Natural killer cell (primary cell): ENCODE measurements at places on chromosomes 12 and 14.

DNA sequence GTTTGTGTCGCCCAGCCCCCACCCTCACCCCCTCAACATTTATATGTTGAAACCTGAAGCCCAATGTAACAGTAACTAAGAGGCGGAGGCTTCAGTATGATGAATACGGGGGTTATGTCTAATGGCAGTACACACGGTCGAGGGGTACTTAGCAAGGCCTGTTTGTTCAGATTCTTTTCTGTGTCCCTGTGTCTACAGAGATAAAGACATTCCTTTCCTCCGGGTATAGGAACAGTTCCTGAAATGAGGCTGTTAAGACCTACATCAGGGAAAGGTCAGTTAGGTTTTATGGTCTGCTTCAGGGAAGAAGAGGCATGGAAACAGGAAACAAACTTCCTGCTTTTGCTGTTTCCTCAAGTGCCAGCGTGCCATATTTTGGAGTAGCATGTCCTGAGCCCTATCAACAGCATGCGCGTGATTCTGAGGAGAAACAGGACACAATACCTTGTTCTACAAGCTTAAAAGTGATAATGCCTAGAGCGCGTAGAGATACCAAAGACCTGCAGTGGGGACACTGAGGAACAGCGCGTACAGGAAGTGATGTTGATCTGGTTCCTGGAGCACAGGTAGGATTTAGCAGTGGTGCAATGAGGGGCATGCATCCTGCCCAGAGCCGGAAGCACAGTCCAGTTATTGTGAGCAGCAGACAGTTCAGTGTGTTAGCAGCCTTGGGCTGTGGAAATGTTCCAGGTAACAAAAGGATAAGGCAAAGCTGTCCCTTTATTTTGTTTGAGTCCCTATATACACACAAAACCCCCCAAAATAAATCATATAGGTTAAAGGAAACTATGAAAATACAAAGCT, 47.2 kb downstream of the FGD4 start:
- no peak overlapping the region for H3K27ac ChIP-seq
- H3K4me1 ChIP-seq, result no peaks in the 10 kb centered on the region
- no peaks in the 10 kb centered on the region for H3K27me3 ChIP-seq
- H3K4me3 ChIP-seq, result no peak overlapping the region

DNA sequence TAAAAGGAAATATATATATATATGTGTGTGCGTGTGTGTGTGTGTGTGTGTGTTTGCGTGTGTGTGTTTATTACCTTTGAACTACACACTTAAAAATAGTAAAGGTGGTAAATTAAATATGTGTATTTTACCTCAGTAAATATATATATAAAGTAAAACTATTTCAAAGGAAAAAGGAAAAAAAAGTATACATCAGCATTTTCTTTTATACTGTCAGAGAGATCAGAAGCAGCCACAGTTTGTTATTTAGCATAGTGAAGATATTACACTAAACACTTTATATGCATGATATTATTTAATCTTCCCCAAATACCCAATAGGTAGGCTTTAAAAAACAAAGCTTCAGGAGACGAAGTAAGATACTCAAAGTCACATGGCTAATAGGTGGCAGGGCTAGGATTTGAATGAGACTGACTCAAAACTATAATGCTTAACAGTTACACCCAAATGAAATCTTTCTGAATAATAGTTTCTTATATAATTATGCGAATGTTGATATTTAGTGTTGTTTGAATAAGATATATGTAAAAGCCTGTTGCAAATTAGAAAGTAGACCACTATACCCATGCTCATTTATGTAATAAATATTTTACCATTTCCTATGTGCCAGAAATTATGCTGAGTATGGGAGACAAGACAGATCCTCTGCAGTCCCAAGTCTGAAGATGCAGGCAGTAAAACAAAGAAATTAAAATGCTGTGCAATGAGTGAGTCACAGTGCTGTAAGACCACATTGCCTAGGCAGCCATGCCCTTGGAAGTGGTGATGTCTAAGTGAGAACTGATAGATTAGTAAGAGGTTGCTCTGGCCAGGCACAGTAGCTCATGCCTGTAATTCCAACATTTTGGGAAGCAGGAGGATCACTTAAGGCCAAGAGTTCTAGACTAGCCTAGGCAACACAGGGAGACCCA, 66.1 kb downstream of the PDZRN4 start:
- DNase-seq, result no peak
- no peak overlapping the region for H3K27ac ChIP-seq
- no peaks in the 10 kb centered on the region for H3K36me3 ChIP-seq
- no peaks in the 10 kb centered on the region for H3K27me3 ChIP-seq
- H3K4me3 ChIP-seq, result no peak overlapping the region

DNA sequence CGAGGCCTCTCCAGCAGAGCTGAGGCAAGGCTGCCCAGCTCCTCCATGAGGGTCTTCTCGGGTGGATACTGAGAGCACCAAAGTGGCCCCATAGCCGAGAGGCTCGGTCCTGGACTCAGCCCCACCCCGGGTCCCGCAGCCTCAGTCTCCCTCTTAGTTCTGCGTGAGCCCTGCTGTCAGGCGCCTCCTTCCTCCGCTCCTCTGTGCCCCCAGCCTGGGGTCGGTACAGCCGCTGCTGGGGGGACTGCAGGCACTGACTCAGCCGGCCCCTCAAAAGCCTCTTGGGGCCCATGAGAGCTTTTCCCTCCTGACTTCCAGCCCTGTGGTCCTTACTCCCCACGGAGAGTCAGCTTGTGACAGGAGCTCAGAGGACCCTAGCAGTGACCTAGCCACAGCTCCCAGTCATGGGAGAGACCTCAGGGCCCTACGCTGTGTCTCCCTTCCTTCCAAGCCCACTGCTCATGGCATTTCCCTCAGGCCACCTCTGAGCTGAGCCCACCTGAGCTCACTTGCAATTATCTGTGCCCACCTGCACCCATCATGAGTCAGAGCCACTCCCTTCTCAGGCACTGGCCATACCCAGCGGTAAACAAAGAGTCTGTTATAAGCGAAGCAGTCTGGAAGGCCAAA, 295.0 kb upstream of the RTL1 start:
- no peak overlapping the region for H3K4me3 ChIP-seq
- peak; percentile 1 for DNase-seq
- no peak overlapping the region for H3K27ac ChIP-seq
- no peaks in the 10 kb centered on the region for H3K36me3 ChIP-seq
- H3K27me3 ChIP-seq, result no peaks in the 10 kb centered on the region

DNA sequence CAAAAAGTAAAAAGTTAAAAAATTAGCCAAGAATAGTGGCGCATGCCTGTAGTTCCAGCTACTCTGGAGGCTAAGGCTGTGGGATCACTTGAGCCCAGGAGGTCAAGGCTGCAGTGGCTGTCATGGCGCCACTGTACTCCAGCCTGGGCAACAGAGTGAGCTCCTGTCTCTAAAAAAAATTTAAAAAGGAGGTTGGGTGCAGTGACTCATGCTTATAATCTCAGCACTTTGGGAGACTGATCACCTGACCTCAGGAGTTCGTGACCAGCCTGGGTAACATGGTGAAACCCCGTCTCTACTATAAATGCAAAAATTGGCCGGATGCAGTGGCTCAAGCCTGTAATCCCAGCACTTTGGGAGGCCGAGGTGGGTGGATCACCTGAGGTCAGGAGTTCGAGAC, 8.2 kb upstream of the YLPM1 start:
- H3K4me1 ChIP-seq, result no peaks in the 10 kb centered on the region
- H3K27ac ChIP-seq, result no peak overlapping the region
- H3K4me3 ChIP-seq, result no peak overlapping the region
- H3K27me3 ChIP-seq, result no peaks in the 10 kb centered on the region

DNA sequence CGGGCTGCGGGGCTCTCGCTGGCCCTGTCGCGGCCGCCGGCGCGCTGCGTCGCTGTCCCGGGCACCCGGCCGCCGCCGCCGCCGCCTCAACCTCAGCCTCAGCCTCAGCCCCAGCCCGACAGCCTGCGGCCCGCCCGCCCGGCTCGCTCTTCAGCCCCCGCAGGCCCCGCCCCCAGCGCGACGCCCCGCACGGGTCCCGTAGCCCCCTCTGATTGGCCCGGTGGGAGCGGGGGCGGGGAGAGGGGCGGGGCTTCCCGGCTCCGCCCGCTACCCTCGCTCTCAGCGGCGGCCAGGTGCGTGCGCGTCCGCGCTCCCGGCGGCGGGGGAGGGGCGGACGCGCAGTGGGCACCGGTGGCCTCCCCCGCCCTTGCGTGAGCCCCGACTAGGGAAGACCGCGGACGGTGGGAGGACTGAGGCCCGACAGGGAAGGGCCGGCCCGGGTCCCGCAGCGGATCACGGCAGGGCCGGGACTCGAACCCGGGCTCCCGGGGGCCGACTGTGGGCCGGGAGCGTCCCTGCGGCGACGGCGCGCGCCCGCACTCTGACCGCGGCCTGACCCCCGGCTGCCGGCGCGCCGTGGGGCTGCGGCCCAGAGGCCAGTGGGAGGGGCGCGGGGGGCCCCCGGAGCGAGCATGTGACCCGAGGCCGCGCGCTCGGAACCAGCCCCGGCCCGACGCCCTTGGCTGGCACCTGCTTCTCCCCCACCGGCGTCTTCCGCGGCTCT, at the start of gene PPP1R13B:
TSS of gene PPP1R13B (minus strand) at position 125 of the 724 bp plus-strand sequence. CDS start 268 bp downstream, outside the sequence.
- no peak within 1 kb of the TSS for H3K27ac ChIP-seq
- H3K36me3 ChIP-seq, result no peaks in the 10 kb centered on the region
- peaks cover 11% of the 10 kb centered on the region for H3K4me1 ChIP-seq
- peak; percentile 92 for DNase-seq
- no peaks in the 10 kb centered on the region for H3K27me3 ChIP-seq

- no peak overlapping the region for H3K4me3 ChIP-seq
- H3K27ac ChIP-seq, result no peak overlapping the region
- H3K36me3 ChIP-seq, result no peaks in the 10 kb centered on the region
- no peak for DNase-seq
- no peaks in the 10 kb centered on the region for H3K4me1 ChIP-seq
- H3K27me3 ChIP-seq, result no peaks in the 10 kb centered on the region
Observed at GRCh38 chr14:33062881-33063280, 124.2 kb downstream of the NPAS3 start.

DNA sequence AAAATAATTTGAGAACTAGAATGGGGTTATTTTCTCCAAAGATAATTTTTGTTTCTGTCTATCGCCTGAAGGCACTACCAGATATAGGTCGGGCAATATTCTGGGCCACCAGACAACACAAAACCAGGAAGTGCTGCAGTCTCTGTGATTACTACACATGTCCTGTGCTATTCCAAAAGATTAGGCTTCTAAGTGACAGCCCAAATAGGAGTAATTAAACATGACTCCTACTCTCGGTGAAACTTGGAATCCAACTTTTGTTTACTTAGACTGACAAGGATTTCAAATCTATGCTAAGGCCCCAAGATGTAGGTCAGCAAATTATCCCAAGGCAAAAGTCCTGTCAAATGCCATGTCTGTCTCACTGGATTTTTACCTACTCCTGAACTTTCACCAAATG, 157.6 kb upstream of the LRFN5 start:
- no peaks in the 10 kb centered on the region for H3K27me3 ChIP-seq
- no peak overlapping the region for H3K27ac ChIP-seq
- H3K4me1 ChIP-seq, result no peaks in the 10 kb centered on the region
- no peaks in the 10 kb centered on the region for H3K36me3 ChIP-seq
- no peak overlapping the region for H3K4me3 ChIP-seq
- no peak for DNase-seq

DNA sequence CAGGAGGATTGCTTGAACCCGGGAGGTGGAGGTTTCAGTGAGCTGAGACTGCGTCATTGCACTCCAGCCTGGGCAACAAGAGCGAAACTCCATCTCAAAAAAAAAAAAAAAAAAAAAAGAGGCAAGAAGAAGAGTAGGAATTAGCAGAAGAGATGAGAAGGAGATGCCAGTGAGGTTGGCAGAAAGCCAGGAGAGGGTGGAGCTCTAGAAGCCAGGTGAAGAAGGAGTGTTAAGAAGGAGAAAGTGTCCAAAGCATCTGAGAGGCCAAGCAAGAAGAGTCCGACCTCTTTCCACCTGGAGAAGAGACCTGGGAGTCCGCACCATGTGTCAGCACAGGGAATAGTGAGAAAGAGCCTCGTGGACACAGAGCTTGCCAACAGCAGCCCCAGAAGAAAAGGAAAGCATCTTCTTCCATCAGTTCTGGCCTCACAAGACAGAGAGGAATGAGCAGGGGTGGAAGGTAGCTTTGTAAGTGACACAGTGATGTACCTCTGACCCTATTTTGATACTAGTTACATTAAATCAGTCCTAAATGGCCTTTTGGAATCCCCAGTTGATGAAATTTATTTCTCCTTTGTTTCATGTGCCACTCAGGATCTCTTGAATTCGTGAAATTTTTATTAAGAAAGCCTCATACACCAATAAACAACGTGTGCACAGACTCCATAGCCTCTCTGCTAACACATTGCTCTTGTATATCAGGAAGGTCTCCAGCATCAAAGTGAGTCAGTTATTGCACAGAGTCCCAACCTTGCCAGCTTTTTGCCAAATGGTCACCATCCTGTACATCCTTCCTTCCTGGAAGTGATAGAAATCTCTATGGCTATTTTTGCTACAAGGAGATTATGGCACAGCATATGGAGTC, 70.6 kb downstream of the SAMD4A start:
- no peak overlapping the region for H3K4me3 ChIP-seq
- H3K4me1 ChIP-seq, result no peaks in the 10 kb centered on the region
- H3K27ac ChIP-seq, result no peak overlapping the region
- H3K36me3 ChIP-seq, result no peaks in the 10 kb centered on the region
- DNase-seq, result no peak

DNA sequence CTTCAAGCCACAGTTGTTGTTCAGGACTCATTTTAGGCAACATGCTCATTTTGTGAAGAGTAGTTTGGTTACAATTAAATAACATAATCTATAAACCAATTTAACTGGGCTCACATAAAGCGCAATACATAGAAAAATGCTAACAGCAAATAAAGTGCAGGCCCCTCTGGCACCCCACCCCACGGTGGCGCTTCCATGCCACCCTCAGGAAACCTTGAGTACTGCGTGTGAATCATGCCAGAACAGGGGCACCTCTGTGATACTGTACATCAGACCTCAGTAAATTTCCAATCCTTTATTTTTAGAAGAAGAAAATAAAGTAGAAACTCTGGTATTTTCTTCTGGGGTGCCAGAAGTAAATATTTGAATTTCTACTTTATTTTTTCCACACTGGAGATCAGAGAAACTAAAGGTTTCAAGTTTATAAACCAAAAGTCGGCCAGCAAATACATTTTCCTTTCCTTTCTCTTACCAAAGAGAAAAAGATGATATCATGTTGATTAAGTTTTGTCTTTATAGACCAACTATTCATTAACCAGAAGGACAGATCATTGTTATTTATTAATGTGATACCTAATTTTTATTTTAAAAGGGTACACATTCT, 316.8 kb downstream of the PAWR start:
- H3K4me1 ChIP-seq, result no peaks in the 10 kb centered on the region
- H3K27ac ChIP-seq, result no peak overlapping the region
- no peaks in the 10 kb centered on the region for H3K36me3 ChIP-seq
- no peak overlapping the region for H3K4me3 ChIP-seq
- no peaks in the 10 kb centered on the region for H3K27me3 ChIP-seq

DNA sequence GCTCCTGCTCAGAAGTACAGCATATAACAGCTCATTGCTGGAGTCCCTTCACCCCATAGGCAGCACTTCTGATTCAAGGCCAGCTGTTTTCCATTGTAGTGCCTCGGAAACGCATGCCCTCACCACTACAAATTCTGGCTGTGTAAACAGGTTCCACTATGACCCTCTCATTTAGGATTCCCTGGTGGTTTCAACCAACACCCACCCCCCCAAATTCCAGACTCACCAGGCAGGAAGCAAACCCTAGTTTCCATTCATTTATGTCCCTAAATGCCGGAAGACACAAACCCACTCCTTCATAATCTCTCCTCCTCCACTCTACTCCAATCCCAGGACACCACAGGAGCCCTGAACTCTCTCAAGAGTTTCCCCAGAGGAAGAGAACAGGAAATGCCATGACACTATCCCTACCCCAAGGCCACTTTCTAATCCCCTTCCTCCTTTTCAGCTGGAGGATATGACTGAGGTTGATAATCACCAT, 75.9 kb upstream of the TMPO start:
- peaks cover 4% of the 10 kb centered on the region for H3K4me1 ChIP-seq
- no peak for DNase-seq
- no peaks in the 10 kb centered on the region for H3K36me3 ChIP-seq
- H3K27ac ChIP-seq, result peak overlapping the region; percentile 60
- no peak overlapping the region for H3K4me3 ChIP-seq
- peaks cover 5% of the 10 kb centered on the region for H3K27me3 ChIP-seq
